ENCODE measurements at places on chromosomes 1 and 21. TPM values are rescaled to one million over a fixed set of nuclear protein-coding genes. Genes with fewer than 3 reads are reported as not detected.

DNA sequence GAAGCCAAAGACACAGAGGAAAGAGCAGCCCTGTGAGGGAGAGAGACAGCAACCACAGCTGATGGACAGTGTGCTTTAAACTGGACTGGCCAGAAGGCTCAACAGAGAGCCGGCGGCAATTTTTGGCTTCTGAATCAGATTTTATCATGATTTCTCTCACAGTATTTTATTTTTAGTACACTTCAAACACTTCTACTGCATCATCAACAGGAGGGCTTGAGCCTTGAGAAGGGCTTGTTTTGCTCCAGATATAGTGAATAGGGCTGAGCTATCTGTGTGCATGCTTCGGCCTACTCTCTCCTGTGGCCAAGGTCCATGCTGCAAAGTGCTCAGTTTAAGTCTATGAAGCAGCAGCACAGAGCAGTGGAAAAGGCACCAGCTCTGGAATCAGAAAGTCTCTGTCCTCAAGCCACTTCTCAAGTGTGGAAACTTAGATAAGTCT lies 33.3 kb downstream of the ADCY10 start:
- DNase-seq = no peak

- DNase-seq = no peak
Measured at GRCh38 chr1:84632673-84633434, 57.4 kb downstream of the SSX2IP start.

DNA sequence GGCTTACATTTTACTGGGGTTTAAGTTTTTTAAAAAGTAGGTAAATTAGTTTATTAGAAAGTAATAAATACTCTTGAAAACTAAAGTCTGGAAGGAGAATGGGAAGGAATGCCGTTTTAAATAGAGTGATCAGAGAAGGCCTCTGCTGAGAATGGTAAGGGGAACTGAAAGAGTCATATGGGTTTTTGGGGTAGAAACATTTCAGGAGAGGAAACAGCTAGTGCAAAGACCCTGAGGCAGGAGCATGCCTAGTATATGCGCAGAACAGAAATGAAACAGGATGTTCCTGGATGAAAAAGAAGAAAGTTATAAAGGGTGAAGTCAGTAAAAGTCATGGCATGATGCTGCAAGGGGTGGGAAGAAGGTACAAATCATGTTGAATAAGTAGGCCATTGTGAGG lies 38.9 kb downstream of the ZC3H11B start:
- no peak for DNase-seq

DNA sequence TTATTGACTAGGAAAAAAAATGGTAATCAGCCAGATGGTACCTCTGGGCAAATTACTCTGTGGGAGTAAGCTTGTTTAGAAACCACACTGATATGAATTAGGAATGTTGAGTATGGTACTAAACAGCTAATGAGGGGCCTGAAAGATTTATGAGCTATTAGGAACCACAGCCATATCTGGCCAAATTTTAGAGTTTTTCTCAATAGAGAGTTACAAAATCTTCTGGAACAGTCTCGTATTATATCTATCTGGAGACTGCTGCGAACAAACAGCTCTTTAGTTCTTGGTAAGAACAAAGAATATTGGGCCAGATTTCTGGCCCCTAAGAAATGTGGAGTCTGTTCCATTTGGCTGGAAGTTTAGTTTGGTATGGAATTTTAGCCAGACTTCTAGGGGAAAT lies 4.9 kb upstream of the PODN start:
- DNase-seq = no peak

Gene PRMT2
- polyA plus RNA-seq = 68.0 TPM

Data from sigmoid colon (tissue), 7 donors.